Calu3 (cell line): ENCODE measurements at places on chromosomes 4 and X. TPM values are rescaled to one million over a fixed set of nuclear protein-coding genes. Genes with fewer than 3 reads are reported as not detected.

Gene LRBA
- 42.7 and 49.0 TPM in 2 replicates for total RNA-seq

DNA sequence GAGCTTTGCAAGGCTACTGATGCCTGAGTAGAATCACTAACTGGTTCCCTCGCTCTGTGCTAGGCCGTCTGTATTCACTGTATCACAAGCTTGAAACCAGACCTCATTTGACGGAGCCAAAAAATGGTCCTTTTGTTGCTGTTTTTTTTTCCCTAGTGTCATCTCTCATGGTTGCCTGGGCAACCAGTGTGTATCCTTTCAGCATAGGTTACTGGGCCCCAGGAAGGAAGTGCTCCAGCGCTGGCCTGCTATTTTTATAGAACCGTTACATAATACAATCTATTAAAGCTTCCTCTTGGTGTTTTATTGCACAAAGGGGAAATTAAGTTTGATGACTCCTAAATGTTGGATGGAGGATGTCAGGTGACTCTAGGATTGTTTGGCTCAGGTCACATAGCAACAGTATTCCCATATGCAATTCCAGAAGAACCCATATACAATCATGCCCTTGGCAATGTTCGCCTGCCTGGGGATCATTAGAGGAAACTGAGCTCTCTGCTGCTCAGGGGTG is 220.4 kb downstream of the SPRY1 start:
- DNase-seq: no peak

DNA sequence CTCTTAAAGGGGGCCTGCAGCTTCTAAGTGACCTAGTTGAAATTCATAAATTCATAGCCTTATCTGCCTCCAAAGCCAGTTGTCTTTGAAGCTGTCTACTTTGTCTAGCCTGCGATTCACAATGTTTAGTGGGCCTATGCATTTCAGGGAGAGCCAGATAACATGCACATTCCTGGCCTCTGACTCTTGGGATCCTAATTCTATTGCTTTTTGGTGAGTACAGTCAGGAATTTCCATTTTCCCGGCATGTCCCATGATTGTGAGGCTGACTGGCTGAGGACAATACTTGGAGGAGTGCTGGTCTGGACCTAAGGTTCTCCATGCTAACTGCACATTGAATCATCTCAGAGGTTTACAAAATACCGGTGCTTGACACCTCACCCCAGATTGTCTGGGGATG is 155.0 kb downstream of the MSL3 start:
- DNase-seq: no peak

DNA sequence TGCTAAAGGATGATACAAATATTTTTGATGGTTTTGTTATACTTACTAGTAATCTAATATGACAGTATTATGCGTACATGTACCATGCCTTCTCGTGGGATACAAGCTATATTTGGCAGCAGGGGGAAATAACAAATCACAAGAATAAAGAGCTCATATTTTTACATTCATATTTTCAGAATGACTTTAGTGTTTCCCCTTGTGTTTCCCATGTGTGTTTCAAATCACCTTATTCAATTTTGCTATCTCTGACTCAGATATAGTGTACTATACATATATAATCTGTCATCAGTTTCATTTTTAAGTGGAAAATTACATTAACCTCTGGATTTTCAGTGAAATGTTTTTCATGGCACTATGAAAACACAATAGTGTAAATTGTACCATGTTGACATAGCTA is 146.8 kb downstream of the RPA4 start:
- no peak for DNase-seq

- DNase-seq: no peak
These were observed 3.3 kb upstream of the FGA start for GRCh38 chr4:154593868-154594267.

GRCh38 chr4:118918388-118918787 is 29.7 kb downstream of the SYNPO2 start:
- no peak for DNase-seq

Gene SERTM2
- not detected in 2 replicates for total RNA-seq

DNA sequence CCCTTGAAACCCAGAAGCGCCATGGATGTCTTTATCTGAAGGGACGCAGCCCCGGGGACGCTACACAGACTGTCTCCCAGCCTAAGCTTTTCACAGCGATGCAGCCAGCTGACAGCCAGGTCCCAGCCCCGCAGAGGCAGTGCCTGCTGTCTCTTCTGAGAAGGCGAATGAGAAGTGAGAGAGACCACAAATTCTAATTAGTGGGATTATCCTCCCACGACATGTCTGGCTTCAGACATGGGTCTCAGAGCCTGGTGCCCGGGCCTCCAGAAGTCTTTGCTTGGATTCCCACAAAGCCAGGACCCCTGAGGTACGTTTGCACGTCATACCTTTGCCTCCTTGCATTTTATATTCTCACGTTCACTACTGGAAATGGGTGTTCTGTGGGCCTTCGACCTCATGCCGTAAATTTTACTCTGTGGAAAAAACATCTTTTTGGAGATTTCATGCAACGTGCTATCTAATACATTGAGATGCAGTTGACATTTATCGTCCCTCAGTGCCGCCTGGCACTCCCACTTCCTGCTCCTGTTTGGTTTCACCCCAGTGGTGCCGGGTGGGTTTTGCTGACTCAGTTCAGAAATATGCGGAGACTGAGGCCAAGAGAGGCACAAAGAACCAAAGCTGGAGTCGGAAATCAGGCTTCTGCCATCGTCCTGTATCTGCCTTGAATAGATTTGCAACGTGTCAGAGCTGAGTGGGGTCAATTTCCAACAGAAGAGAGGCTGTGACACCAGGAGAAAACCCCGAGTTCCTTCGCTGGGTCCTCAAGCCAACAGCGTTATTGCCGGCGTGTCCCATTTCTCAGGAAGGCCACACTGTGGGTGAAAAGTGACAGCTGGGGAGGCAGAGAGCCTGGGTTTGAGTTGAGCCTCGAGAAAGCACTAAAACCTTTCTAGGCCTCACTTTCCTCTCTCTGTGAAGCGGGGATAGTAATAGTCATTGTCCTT is 114.4 kb downstream of the STK32B start:
- DNase-seq: no peak

GRCh38 chr4:147674496-147674895 is 9.5 kb downstream of the PRMT9 start:
- DNase-seq: no peak

DNA sequence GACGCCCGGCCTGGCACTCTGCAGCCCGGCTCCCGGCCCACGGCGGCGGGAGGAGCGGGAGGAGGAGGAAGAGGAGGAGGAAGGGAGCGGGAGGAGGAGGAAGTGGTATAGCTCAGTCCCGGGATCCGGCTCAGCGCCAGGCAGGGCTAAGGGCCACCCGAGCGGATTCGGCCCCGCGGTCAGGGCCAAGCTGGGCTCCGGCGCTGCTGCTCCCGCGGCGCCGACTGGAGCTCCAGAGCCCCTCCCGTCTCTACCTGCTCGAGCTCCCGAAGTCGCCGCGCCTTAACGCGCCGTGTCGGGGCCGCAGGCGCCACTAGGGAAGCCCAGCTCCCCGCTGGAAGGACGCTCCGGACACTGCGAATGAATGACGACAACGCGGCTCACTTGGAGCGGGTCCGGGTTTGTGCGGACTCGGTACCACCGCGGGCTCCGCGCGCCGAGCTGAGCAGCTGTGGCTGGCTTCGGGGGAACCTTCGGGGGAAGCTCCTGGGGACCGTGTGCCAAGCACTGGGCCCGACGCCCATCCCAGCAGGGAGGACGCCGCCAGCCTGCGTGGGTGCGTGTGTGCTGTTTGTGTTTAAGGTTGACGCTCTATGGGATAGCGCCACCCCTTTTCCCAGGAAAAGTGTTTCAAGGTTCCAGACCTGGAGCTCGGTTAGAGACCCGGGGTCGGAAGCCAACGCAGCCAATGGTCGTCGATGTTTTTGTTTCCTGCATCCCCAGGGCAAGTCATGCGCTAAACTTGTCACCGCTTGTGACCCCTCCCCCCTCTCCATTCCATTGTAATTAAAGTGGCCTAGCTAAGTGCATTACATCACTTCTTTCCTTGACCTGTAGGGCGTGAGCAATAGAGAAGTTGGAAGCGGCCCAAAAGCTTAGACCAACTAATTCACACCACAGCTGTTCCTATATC is at the start of gene TBC1D9:
Gene TBC1D9, minus strand, starts transcription at position 67 of the 913 bp plus-strand sequence. CDS start 340 bp downstream, outside the sequence.
- DNase-seq: peak; percentile 77

- peak; percentile 4 for DNase-seq
These were observed 113.4 kb downstream of the ZAR1 start for GRCh38 chr4:48603366-48604003.

Gene GAGE12J
- total RNA-seq: not detected in 2 replicates
